ENCODE measurements at places on chromosomes 6 and 20. TPM values are rescaled to one million over a fixed set of nuclear protein-coding genes. Genes with fewer than 3 reads are reported as not detected.

SAPCD1 gene
- 1.8 TPM for total RNA-seq

BRD2 gene
- total RNA-seq = 89.4 TPM

NEURL2 gene
- 6.4 TPM for total RNA-seq

PTGIS gene
- total RNA-seq = 0.89 TPM

JPH2 gene
- total RNA-seq = 1.4 TPM

RSPO4 gene
- total RNA-seq = not detected

ITPR3 gene
- total RNA-seq = 31.9 TPM

CPNE5 gene
- total RNA-seq = not detected

DPPA5 gene
- total RNA-seq = not detected

SNAI1 gene
- total RNA-seq = 2.0 TPM

OVOL2 gene
- total RNA-seq = not detected

ZNF165 gene
- 1.2 TPM for total RNA-seq

FAM83B gene
- not detected for total RNA-seq

TMEM200A gene
- 7.3 TPM for total RNA-seq

TREML1 gene
- total RNA-seq = not detected

TGM3 gene
- total RNA-seq = not detected

FILIP1 gene
- total RNA-seq = not detected

SEL1L2 gene
- total RNA-seq = not detected

TGM2 gene
- total RNA-seq = 1,197 TPM

MLIP gene
- total RNA-seq = not detected

BPIFB2 gene
- not detected for total RNA-seq

PKIB gene
- under 0.01 TPM for total RNA-seq

CUL7 gene
- total RNA-seq = 49.3 TPM

KCNK15 gene
- total RNA-seq = not detected

ARMH2 gene
- total RNA-seq = not detected

DUSP15 gene
- total RNA-seq = not detected

COL10A1 gene
- 0.29 TPM for total RNA-seq

ZNF831 gene
- not detected for total RNA-seq

BMP2 gene
- total RNA-seq = 0.53 TPM

DSP gene
- not detected for total RNA-seq

RAMACL gene
- total RNA-seq = not detected

ZNF341 gene
- 2.9 TPM for total RNA-seq

LRFN2 gene
- not detected for total RNA-seq

MTCH1 gene
- total RNA-seq = 283 TPM

COL21A1 gene
- total RNA-seq = 0.89 TPM

ZNF343 gene
- total RNA-seq = 8.6 TPM

COL19A1 gene
- not detected for total RNA-seq

FAM83C gene
- not detected for total RNA-seq

Data from myometrial cell (primary cell).